ENCODE measurements at places on chromosomes 3 and 15.
A peak's percentile ranks its signal among the peaks of the same experiment; 100 is the strongest.

DNA sequence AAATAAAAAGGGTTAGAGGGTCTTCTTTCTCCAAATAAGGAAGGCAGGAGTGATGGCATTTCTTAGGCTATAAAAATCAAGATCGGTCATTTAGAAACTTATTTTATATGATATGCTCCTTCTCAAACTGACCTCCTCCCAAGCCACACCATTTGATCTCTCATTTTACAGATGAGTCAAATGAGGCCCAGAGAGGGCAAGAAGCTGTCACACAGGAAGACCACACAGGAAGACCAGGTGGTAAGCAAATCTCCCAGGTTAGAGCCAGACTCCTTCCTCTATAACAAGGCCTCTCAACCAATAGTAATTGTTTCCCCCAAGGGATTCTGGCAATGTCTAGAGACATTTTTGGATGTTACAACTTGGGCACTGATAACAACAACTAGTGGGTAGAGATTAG, 13.8 kb downstream of the TLE3 start:
- DNase-seq: no peak

DNA sequence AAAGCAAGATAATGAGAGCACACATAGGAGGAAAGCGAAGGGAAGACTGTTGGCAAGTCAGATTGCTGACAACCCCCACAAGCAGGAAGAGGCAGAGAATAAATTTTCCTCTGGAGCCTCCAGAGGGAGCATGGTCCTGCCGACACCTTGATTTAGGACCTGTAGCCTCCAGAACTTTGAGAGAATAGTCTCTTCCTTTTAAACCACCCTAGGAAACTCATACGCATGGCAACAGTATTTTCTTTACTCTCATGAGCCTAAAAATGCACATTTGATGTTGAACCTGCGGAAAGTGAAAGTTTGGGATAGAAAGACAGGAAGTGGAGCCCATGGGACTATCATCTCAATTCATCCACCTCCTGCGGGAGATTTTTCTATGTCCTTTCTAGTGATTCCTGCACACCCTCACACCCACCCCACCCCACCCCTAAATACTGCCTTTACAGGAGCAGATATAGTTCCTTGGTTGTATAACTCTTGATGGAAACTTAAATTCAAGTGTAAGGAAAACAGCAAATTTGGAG, 116.7 kb upstream of the LPP start:
- no peak for DNase-seq

GRCh38 chr3:151568184-151568583, 107.3 kb upstream of the IGSF10 start:
- DNase-seq: no peak

- peak; percentile 28 for DNase-seq
These were observed 8.7 kb upstream of the CAMK1 start for GRCh38 chr3:9778143-9779074.

DNA sequence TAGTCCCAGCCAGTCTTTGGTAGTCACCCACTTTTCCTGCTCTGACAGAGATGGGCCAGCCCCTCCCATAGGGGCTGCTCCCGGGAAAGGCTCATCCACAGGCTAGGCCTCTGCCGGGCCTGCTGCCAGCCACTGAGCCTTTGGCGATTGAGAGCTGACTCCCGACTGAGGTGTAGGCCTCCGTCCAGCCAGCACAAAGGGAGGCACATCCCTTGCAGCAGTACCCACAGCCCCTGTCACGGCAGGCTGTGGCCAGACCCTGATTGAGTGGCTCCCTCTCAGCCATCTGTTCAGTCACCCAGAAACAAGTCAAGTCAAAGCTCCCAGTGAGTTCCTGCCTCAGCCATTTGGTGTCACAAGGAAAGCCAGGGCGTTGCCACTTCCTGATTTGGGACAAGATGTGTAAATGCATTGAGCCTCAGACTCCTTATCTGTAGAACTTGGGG, 6.2 kb upstream of the PAK6 start:
- no peak for DNase-seq

DNA sequence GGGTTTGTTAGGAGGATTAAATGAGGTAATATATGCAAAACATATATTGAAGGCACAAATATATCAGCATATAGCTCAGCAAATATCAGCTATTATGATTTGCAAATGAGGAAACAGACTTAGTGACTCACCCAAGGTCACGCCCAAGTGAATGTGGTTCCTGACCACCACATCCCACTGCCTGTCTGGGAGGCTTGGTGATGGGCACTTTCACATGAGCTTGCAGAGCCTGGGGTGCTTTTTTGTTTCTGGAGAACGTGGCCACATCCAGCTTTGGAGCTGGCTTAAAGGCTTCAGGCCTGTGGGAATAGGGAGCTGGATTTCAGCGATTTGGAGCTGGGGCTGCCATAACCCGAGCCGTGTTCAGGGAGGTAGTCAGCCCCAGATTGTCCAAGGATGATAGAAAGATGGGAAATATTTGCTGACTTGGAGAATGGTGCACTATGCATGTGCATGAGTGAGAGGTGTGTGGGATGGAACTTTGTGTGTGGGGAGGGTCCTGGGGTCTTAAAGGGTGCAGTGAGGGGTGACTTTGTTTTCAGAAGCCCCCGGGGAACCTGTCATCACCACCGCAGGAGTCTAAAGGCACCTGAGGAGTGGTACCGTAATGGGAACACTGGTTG, 12.0 kb upstream of the FGD5 start:
- no peak for DNase-seq

DNA sequence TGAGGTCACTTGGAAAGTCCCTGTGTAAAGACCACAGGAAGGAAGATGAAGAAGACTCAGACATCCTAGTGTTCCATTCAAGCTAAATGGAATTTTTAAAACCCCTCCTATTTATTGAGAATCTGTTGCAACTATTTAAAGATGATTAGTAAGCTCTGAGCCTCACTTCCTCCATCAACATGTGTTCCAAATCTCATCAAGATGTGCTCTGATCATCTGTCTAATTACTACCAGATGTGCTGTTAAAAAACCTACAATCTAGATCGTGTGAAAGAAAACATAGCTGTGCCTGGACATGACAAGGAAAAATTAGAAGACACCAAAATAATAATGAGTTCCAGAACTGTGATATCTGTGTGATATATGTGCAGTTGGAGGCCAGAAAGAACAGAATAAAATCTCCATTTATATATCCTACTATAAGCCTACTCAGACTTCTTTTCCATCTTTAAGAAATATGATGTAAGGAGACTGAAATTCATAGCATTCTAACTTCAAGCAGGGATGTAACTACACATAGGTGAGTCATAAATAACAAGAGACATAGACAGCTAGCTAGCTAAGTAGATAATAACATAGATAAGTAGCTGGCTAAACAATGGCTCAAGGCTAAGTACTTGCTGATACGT, 7.8 kb downstream of the XPC start:
- no peak for DNase-seq

DNA sequence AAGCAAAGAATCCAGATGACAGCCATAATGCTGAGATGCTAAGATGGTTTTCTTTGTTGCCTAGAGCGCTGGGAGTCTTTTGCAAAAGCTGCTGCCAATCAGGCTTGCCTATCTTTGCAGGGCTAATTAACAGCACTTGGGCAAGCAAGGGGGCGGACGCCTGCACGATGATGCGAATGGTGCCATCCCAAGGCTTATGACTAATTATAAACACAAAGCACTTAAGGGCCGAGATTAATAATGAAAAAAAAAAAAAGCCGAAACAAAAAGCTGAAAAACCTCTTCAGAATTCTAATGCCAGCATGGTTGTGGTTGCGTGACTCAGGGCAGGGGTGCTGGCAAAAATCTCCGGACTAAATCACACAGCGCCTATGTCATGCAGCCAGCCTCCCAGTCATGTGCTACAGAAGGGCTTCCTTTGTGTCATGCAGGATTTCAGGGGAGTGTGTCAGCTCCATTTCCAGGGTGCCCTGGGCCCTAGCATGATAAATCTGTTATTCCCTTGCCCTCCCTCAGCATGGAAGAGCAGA, 185.0 kb upstream of the ANKRD28 start:
- no peak for DNase-seq

DNA sequence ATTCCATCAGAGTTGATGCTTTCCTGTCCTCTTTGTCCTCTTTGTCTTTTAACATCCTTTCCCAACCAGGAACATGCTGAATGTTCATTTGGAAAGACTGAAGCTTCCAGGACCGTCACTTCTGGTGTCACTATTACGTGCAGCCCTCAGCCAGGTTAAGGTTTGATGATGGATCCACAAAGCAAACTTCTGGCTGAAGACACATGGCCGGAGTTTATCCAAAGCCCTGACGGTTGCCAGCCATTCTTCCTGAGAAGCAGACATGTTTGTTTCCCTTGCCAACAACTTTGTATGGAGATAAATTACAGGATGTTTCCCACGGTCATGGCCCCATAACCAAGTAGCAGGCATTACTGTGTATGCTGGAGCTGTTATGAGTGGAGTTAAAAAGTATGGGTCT, 236.9 kb downstream of the THSD4 start:
- DNase-seq: no peak

GRCh38 chr15:95298729-95299128, 1031.8 kb upstream of the NR2F2 start:
- no peak for DNase-seq

GRCh38 chr3:53490459-53490968, 3.9 kb upstream of the CACNA1D start:
- DNase-seq: no peak

DNA sequence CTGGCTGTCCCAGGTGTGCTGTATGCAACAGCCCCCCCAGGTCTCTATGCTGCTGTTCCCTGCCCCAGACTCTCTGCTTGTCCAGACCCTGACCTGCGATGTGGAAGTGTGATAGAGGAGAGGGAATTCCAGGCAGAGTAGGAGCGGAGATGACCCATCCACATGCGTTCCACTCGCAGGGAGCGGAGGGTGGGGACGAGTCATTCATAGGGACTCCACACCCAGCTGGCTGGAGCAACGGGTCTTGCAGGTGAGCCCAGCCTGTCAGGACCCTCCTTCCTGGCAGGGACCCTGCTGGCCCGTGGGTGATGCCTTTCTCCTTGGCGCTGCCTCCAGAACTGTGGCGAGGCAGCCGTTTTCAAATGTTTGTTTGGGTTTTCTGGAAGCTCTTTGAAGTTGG, 58.8 kb downstream of the CEMIP start:
- no peak for DNase-seq

DNA sequence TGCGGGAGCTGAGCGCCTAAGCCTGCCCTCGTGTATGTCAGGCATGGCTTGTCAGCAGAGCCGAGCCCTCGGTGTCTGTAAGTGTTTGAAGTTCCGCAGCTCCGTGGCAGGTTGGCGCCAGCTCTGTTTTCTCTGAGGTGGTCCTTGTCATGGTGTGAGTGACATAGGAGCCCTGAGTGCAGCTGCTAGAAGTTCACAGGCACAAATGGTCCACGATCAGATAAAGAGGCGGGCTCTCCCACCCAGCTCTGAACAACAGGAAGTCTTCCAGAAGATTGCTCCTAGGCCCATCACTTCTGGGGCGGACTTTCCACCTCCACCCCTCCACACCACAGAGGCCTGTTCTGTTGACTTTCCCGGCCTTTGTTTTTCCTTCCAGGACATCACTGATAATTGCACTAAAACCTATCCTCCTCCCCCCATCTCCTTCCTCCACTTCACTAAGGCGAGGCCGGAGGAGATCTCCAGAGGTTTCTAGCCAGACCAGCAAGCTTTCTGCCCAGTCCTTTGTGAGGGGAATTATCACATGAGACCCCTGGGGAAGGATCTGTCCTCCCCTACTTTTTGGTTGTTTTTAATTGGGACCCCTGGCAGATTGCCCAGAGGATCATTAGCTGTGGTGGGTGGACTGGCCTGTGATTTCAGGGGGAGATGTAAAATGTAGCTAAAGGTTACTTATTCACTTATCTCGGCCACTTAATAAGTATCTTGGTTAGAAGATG, 19.9 kb downstream of the ITPR1 start:
- no peak for DNase-seq

- DNase-seq: no peak
These were observed 141.4 kb downstream of the TP63 start for GRCh38 chr3:189772584-189772983.

DNA sequence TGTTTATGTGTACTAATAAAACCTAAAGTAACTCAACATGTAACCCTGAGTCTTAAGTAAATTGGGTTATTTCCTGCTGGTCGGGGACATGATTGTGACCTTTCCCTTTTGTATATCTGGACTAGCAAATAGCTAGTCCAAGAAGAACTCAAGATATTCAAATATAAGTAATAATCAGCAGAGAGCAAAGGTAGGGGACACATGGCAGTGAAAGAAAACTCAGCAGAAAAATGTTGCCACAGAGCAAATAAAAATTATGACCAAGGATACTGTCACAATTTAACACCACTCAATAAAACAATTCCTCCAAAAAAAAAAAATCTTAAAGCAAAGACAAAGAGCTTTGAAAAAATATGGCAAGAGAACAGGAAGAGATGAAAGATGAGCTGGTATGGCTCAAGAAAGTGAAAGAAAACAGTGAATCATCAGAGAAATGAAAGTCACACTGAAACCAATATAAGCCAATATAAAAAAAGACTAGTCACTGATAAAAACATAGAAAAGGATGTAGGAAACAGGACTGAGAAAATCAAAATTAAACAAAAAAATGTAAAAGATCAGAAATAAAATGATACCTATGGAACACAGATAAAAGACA, 43.4 kb downstream of the HLTF start:
- no peak for DNase-seq

DNA sequence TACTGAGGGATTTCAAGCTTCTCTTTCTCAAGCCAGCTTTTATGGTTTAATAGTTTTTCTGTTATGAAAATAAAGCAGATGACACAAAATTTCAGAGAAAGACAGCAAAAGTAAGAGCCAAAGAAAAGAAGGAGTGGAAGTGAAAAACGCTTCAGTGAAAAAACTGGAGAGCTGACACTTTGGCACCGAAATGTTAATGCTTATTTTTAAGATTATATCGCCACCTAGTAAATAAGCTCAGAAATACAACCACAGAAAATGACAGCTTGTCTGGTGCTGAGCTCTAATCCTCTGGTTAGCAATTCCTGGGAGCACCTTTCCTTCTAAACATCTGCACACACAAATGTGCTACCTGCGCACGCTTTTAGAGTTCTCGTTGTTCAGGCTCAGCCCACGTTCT, 101.6 kb downstream of the ZPLD1 start:
- no peak for DNase-seq

DNA sequence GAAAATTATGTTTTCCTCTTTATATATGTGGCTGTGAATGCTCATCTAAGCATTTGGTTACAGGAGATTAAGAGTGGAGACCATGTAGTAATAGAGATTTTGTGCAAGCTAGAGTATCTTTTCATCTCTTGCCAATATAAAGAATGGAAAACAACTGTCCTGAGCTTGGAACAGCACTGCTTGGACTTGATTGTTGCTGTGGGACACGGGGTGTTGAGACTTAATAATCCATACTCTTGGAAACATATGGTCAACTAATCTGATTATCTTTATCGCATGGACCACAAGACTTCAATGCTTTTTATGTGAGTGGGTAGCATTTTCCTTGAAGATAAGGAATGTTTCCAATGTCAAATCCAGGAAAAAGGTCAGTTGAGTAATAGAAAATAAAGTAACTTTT, 806.3 kb downstream of the DIPK2A start:
- no peak for DNase-seq

DNA sequence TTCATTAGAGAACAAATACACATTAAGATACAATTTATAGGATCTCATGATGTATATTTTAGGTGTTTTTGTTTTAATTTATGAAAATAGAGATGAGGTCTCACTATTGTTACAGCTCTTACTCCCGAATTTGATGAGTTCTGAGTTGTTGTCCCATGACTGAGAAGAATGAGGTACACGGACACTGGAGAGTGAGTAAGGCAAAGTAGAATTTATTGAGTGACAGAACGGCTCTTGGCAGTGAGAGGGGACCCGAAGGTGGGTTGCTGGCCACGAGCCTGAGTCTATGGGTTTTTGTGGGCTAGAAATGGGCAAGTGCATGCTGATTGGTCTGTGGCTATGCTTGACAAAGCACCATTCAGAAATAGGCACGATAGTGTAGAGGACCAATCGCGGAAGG, 3.1 kb upstream of the RNF168 start:
- DNase-seq: no peak
